ENCODE measurements at places on chromosomes 1 and 21.

- no peak for DNase-seq
Measured at GRCh38 chr1:235095938-235096562, 32.6 kb downstream of the TOMM20 start.

DNA sequence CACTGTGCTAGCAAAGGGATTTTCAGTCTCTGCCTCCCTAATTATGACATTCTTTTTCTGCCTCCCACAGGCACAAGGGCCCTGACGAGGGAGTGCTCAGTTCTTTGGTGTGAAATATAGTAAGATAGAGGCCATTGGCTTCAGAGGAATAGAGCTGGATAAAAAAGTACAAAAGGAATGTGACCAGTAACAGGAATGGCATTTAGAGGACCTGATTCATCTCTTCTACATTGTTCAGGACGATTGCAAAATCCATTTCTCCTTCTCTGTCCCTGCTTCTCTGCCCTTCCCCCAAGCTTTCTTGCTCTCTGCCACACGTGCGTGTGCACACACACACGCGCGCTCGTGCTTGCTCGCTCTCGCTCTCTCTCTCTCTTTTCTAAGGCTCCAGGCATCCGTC, 668.2 kb downstream of the KIF26B start:
- no peak for DNase-seq

DNA sequence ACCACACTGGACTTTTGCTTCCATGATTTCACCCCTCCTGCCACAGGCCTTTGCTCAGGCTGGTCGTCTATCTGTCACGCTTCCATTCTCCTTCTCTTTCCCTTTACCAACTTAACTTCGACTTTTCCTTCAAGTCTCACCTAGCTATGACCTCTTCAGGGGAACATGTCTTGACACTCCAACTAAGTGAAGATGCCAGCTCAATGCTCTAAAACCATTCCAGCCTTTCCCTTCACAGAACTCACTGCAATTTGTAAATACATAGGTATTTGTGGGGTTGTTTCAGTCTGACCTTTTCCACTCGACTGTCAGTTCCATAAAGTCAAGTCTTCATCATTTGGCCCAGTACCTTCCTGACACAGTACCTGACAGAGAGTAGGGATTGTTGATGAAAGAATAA, 358.6 kb upstream of the CAMK1G start:
- DNase-seq, result no peak

DNA sequence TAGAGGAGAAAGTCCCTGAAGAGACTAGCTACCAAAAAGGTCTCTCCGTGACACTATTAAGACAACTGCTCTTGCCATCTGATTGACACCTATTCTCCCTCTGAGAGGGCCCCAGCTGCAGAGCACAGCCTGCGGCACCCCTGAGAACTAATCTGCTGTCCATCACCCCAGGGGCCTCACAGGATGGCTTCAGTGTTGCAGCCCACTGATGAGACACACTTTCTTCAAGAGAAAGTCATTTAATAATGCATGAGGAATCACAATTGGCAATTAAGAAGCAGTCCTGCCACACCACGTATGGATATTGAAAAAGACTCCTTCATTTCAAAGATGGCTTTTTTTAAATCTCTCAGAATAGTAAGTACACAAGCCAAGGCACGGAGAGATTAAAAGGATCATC, 48.9 kb downstream of the CAPN8 start:
- DNase-seq, result no peak

DNA sequence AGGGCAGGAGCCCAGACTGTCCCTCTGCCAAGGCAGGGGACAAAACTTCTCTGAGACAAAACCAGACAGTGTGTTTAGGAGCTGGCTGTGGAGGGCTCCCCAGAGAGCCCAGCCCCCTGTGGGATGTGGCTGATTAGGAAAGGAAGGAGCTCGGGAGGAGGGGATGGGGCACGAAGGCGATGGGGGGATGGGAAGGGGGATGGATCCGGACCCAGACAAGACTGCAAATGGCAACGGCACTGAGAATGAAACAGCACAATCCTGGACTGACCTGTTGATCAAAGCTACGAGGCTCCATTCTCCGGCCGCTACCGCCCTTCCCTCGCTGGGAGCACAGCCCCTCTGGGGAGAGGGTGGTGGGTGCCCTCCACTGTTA, 33.1 kb downstream of the FOXO6 start:
- no peak for DNase-seq

GRCh38 chr1:235945775-235946570, 79.3 kb upstream of the LYST start:
- DNase-seq, result no peak

- DNase-seq, result no peak
Measured at GRCh38 chr1:188906921-188907641, 1570.6 kb downstream of the BRINP3 start.

DNA sequence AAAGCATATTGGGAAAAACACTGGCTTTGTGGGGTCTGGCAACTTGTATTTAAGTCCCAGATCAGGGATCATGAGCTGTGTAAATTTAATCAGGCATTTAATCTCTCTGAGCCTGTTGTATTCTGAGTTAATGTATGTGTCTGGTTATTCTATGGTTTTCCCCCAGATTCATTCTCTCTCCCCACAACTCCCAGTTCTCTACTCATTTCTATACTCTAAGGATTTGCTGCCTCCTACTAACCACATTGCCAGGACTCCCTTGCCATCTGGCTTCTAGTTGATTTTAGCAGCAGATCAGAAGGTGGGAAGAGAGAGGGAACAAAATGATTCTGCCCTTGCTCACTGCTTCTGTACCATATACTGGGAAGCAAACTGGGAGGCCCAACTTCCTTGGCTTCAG, 31.4 kb upstream of the S1PR1 start:
- no peak for DNase-seq

Measured in GM18507 (cell line).